ENCODE measurements at places on chromosomes 1 and 21.
A peak's percentile ranks its signal among the peaks of the same experiment; 100 is the strongest.

DNA sequence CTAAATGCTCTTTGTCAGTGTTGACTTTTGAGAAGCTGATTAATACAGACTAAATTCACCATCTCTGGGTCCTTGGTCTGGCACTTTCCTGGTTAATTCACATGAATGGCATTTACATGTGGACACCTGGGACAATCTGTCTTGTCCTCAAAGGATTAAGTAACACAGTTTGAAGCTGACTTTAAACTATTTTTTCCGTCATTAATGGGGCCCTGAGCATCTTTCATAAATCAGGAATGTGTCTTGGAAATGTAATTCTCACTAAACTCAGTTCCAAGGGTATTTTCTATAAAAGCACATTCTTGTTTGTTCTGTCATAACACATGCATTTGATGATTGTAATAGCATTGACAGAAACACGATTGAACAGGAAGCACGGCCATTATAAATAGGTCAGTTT lies 26.7 kb upstream of the NBL1 start:
- peak; percentile 46 for DNase-seq

GRCh38 chr1:205436776-205437410 lies 15.0 kb upstream of the LEMD1 start:
- no peak for DNase-seq

- DNase-seq: peak; percentile 67
These were observed 38.5 kb downstream of the EPHA2 start for GRCh38 chr1:16117369-16117768.

- DNase-seq: no peak
These were observed 599.4 kb downstream of the LTN1 start for GRCh38 chr21:28393279-28393678.

- no peak for DNase-seq
These were observed 6.7 kb downstream of the SLC19A1 start for GRCh38 chr21:45535341-45536081.

GRCh38 chr1:155729031-155729898 lies 40.4 kb downstream of the DAP3 start:
- DNase-seq: peak; percentile 72

- DNase-seq: no peak
These were observed 413.9 kb upstream of the LYPLAL1 start for GRCh38 chr1:218759795-218760194.

DNA sequence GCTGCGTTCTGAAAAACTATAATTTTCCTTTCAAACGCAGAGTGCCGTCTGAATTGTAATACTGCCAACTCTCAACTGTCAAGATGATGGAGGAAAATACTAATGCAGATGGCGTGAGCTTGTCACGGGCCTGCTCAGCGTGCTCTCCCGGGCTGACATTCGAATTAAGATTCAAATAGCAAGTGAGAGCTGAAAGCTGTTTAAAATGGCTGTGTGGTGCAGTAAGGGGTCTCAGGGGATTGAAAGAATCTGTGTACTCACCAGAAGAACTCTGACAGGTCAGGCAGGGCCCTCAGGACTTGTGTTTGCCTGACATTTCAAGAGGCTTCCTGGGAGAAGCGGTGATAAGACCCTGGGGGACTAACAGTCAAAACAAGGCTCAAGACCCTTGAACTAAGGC lies 33.1 kb downstream of the ZMYND12 start:
- DNase-seq: no peak

Measured in AG10803 (cell line).